ENCODE measurements at places on chromosomes 1 and 21. TPM values are rescaled to one million over a fixed set of nuclear protein-coding genes. Genes with fewer than 3 reads are reported as not detected.

DNA sequence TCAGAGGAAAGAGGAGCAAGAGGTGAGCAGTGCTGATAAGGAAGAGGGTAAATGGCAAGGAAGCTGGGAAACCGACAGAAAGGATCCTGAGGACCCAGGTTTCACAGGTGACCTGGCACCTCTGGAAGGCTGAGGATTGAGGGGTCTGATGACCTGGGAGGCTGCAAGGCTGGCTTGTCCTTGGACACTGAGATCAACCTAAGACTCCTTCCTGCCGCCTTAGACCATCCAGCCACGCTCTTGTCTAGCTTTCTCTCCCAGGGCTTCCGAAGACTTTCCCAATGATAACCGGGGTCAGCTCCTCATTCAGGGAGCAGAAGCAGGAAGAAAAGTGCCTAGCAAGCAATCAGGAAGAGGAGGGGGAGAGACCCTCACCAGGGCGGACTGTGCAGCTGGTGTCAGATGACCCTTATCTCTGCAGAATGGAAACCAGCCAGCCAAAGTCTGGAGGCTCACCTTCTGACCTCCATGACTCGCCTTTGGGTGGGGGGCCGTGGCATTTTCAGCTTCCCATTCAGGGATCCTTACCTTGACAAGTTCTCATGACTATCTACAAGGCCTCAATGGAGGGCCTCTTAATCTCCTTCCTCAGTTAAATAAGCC is 77.7 kb downstream of the CAPZB start:
- no peak for DNase-seq

- DNase-seq, result no peak
Observed at GRCh38 chr1:17826165-17826488, 71.0 kb downstream of the ACTL8 start.

The GPR89A gene
- polyA plus RNA-seq, result 55.5 TPM

DNA sequence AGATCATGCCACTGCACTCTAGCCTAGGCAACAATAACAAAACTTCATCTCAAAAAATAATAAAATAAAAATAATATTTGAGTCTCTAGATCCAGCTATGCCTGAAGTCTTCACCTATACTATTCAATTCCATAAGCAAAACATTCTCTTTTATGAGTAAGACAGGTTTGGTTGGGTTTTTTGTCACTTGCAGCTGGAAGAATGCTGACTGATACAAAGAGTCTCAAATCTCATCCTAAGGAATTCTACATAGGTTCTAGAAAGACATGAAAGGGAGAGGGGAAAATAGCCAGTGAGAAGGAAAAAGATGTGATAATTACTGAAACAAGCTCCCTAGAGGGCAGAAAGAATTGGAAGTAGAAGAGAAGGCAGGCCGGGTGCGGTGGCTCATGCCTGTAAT is 30.4 kb upstream of the MED18 start:
- DNase-seq, result no peak

The CR1L gene
- polyA plus RNA-seq, result 1.2 TPM

The VWA1 gene
- 36.0 TPM for polyA plus RNA-seq

DNA sequence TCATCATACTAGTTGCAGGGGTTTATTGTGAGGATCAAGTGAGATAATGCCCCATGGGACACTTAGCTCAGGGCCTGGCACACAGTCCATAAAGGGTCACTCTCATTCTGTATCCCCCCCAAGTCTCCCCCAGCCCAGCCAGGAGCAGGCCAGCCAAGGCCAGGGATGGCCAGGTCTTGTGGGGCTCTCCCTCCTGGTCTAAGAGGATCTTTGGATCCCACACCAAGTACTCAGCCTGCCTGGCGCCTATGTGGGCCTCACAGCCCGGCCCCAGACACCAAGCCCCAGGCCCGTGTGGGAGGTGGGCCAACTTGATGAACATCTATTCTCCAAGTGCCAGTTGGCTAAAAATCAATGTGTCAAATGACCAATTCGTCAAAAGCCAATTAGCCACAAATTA is 117.8 kb downstream of the GLIS1 start:
- DNase-seq, result no peak

GRCh38 chr1:30882678-30883388 is 25.7 kb downstream of the SDC3 start:
- no peak for DNase-seq

GRCh38 chr1:33387625-33388024 is 43.3 kb downstream of the PHC2 start:
- no peak for DNase-seq

- DNase-seq, result no peak
Observed at GRCh38 chr1:78377356-78377928, 113.3 kb upstream of the PTGFR start.

GRCh38 chr1:221875004-221875330 is 133.1 kb upstream of the DUSP10 start:
- no peak for DNase-seq

DNA sequence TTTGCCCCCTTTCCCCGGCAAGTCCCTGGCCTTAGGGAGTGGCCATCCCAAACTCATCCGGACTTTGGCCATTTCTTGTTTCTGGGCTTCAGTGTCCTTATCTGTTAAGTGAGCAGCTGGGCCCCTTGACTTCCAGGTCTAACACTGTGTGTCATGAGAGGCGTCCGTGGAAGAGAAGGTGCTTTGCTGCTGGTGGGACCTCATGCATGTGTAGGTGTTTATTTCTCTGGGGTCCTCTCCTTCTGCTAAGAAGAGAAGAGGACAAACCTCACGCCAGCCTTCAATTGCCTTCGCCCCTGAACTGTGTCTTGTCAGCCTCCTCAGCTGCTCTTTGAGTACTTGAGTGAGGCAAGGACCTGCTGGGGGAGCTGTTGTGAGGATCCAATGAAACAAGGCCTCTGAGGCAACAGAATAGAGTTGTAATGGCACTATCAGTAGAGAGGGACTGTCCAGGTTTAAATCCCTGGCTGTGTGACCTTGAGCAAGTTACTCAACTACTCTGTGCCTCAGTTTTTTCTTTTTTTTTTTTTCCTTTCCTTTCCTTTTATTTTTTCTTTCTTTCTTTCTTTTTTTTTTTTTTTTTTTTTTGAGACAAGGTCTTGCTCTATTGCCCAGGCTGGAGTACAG is 72.5 kb downstream of the RUNX3 start:
- no peak for DNase-seq

- DNase-seq, result no peak
Observed at GRCh38 chr21:25054689-25055088, 552.6 kb downstream of the MRPL39 start.

The OR2L13 gene
- not detected for polyA plus RNA-seq

DNA sequence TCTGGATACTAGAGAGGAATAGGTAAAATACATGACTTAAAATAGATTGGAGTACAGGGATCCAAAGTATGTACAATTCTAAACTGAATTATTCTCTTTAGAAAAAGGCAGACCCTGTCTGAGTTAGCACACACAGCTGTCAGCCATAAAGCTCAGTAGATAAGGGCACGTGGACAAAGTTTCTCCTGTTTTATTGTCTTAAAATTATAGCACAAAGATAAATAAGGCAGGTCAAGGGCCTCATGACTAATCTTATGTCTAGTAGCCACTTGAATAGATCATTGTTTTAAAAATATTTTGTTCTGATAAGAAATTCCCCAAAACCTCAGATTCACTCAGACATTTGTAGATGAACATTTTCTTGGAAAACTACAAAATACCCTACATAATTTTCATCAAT is 205.2 kb downstream of the ZP4 start:
- no peak for DNase-seq

The PLPPR4 gene
- polyA plus RNA-seq, result 2.3 TPM

The SCYL3 gene
- polyA plus RNA-seq, result 20.9 TPM

The PDZK1 gene
- polyA plus RNA-seq, result 192 TPM

GRCh38 chr1:39996396-39997004 is 41.6 kb downstream of the MFSD2A start:
- DNase-seq, result no peak

Measured in left kidney (tissue), 8 donors.